Fibroblast of upper back skin (primary cell): ENCODE measurements at places on chromosomes 3 and 15.

DNA sequence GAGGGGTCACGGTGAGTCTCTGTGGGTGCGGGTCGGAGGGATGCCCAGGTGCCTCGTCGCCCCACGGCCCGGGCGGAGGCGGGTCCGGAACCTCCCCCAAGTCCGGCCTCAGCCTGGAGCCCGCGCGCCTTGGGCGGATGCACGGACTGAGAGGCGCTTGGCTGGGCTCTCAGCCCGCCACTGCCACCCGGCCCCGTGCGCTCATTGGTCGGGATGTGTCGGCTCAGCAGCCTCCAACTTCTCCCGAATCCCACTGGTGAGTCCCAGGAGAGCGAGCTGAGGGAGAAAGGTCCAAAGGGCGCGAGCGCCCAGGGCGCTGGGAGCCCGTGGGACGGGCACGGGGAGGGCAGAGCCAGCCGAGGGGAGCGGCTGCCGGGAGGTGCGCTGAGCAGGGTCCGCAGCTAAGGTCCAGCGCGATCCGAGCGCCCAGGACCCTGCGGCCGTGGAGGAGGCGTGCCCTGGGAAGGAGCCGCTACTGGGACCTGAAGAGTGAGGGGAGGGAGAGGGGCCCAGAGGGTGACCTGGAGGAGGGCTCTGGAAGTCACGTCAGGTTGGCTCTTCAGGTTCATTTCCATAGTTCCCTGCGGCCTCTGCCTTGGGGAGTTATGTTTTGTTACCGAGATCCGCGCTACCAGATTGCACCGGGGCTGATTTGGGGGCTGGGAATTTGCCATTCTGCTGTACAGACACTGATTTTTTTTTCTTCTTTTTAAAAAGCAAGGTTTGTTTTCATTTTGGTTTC is at the start of gene MME:
Gene MME, plus strand, starts transcription at position 574 of the 742 bp plus-strand sequence. CDS start 3,849 bp downstream, outside the sequence.
- peak; percentile 75 for DNase-seq

DNA sequence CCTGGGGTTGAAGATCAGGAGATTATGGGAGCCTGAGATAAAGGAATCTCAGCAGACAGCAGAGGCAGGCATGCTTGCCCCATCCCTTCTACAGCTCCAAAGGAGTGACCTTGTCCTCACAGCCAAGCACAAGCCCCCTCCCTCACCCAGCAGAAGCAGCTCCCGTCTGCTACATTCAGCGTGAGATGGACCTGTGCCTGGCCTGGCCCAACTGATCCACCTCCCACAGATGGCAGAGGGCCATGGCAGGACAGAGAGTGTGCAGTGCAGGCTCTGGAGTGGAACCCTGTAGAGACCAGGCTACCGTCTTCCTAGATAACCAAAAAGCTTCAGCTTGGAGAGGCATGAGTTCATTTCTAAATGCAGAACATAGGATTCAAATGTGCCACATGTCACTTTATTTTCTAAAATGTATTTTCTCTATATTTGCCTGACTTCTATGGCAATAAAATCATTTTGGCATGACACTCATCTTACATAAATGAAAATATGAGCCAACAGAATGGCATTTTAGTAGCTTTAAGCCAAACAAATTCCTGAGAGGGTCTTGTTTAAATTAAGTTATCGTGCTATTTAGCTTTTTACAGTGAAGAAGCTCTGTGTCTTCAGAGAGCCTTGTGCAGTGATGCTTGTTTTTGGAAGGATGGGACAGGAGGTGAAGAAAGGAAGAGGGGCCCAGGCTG is 43.7 kb downstream of the SLC12A8 start:
- peak; percentile 56 for DNase-seq

DNA sequence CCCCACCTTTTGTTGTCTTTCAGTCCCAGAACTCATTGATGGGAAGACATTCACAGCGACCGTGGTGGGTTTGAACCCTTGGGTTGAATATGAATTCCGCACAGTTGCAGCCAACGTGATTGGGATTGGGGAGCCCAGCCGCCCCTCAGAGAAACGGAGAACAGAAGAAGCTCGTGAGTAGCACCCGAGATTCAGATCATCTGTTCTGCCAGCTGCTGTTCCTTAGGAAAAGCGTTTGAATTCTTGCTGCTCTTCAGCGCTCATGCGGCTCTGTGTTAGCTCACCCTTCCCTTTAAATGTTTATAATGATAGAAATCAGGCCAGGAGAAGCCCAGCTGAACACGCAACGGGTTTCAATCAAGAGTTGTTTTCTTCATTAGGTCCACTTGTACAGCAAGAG is 73.0 kb downstream of the IL5RA start:
- DNase-seq = no peak

GRCh38 chr3:51970606-51971300 is 3.1 kb downstream of the ABHD14B start:
- no peak for DNase-seq

DNA sequence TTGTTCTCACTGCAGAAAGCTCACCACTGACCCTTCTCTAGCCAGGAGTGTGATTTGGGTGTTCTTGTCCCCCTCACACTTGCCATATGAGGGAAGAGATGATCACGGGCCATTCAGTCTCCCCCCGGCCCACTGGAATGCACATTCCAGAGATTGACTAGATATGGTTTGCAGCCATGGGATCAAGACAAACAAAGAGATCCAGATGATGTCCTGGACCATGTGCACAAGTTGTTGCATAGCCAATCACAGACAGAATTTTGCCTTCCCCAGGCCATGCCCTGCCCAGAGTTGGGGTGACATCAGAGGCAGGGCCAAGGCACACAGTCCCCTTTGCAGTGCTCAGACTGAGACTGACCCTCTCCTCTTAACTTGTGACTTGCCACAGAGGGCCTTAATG is 14.8 kb downstream of the MUC13 start:
- DNase-seq = peak; percentile 50

DNA sequence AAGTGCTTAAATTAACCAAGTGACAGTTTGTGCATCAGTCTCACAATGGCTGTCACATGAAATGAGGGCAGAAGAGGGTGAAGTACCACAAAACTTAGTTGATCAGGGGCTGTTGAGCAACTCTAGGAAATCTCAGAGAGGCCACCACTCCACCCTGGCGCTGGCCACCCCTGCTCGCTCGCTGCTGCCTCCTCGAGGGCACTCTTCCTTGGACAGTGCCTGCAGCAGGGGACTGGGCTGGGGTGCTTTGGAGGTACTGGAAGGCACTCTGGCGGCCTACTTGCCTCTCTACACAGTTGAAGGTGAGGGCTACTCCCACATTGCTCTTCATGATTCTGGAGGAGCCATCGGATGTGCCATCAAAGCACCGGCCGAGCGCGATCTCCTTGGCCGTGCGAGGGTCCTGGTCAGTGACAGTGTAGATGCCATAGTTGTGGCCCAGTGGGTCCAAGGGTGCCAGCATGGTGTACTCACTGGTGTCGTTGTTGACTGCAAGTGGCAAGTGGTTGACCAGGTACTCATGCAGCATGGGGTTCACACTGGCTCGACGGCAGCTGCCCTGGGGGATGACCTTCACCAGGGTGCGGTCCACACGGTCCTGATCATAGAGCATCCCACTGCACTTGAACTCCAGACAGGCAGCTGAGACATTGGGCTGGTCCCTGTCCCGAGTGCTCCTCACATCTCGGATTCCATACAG is 11.6 kb upstream of the CLPX start:
- DNase-seq = no peak

GRCh38 chr3:190738636-190739155 is 123.8 kb downstream of the GMNC start:
- peak; percentile 27 for DNase-seq

DNA sequence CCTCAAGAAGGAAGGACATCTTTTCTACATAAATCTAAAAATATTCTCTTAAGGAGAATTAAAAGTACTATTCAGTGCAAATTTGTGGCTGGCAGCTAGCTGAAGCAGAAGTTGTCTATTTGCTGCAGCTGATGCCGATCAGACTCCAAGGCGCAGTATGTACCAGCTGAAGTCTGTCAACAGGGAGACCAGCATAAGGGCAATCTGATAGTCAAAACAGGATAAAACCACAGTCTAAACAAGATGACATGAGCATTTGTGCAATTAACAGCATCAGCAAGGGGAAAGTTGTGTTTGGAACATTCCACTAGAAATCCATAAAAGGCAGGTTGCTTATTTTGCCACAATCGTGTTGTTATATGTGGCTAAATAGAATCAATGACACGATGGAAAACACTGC is 198.2 kb upstream of the ROBO2 start:
- no peak for DNase-seq

GRCh38 chr3:195441992-195442572 is 738 bp downstream of the ACAP2 start:
- peak; percentile 35 for DNase-seq

DNA sequence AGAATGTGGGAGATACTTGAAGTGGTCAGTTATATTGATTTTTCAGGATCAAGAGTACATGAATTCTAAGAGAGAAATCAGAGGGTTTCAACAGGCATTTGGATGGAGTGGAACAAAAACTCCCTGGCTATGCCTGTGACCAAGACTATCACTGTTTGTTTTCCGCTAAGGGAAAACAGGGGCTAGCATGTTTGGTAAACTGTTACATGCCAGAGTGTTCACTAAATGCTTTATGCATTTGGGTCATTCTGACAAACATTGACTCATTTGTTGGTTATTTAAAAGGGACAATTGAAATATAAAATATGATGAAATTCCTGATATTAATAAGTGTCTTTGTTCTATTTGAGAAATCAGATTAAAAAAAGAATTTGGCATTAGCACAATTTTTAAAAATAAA is 603.9 kb upstream of the KCNMB2 start:
- DNase-seq = no peak

DNA sequence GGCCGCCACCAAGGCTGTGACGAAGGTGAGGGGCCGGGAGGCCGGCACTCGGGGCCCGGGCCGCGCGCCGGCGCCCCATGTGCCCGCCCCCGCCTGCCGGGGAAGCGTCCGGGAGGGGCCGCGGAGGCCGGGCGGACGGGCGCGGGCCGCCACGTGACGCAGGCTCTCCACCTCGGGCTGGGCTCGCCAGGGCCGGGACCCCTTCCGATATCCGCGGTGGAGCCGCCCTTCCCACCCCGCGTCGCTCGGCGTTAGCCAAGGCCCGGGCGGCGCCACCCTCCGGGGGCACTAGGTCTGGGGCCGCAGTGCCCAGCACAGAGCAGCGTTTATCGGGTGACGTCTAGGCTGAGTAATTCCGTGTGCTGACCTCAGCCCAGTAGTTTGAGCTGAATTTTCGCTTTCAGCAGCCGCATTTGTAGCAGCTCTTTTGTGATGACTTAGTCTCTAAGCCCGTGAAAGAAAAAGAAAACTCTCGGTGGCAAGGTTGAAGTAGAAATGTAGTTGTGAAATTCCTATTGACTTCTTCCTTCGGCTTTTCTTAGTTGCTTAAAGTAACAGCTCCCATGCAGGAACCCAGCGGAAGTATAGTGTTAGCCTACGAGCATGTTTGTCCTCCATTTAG is 885 bp downstream of the CDV3 start:
- DNase-seq = peak; percentile 54

DNA sequence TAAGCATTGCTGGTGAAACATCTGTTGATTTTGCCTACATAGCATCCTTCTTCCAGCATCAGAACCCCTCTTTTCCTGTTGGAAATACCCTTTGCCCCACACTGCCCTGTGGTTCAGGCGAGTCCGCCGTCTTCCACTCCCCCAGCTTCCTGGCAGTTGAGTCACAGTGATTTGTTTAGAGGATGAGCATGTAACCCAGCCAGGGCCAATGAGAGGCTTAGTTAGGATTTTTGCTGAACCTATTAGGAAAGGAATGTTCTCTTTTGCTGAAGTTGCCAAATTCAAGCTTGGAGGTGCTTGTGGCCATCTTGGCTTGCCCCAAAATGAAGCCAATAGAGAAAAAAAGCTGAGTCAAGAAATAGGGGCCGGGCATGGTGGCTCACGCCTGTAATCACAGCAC is 19.0 kb upstream of the MEX3B start:
- DNase-seq = no peak

GRCh38 chr3:157241599-157241998 is 81.7 kb upstream of the CCNL1 start:
- DNase-seq = no peak

DNA sequence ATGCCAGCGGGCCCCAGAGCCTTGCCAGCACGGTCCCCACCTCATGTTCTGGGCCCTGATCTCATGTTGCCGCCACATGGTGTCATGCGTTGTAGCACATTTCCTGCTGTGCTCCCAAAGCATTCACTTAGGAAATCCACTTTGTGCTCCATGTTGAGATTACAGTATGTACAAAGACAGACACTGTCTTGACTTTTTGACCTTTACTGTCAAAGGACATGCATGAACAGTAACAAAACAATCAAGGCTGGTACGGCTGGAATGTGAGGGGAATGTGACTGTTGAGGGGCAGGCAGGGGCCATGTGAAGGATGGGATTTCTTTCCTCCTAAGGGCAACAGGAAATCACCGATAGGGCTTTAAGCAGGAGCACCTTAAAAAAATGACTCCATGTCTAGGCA is 53.3 kb upstream of the RPL32 start:
- DNase-seq = no peak

- peak; percentile 54 for DNase-seq
Measured at GRCh38 chr3:28347374-28348264, 902 bp upstream of the ZCWPW2 start.

- DNase-seq = no peak
Measured at GRCh38 chr3:20323307-20323927, 137.4 kb upstream of the SGO1 start.

DNA sequence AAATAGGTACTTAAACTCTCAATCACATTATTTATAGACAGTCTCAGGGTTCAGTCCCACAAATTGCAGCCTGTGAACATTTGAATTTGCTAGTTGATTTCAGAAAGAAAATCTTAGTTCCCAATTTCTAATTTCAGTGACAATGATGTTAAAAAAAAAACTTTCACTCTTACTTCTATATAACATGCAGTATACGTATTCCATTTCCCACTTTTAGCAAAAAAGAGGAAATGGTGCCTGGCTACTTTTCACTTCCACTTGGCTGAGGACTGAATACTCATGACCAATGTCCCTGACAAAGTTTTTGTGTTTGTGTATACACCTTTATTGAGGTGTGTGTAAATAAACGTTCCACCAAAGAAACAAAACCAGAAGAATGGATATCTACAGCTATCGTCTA is 32.1 kb upstream of the XCR1 start:
- DNase-seq = no peak
